Hindlimb muscle (tissue), 1 donor: ENCODE measurements at places on chromosomes 7 and 10. TPM values are rescaled to one million over a fixed set of nuclear protein-coding genes. Genes with fewer than 3 reads are reported as not detected.

The CLDN3 gene
- polyA plus RNA-seq: 0.40 TPM

The INSIG1 gene
- polyA plus RNA-seq: 21.0 TPM

DNA sequence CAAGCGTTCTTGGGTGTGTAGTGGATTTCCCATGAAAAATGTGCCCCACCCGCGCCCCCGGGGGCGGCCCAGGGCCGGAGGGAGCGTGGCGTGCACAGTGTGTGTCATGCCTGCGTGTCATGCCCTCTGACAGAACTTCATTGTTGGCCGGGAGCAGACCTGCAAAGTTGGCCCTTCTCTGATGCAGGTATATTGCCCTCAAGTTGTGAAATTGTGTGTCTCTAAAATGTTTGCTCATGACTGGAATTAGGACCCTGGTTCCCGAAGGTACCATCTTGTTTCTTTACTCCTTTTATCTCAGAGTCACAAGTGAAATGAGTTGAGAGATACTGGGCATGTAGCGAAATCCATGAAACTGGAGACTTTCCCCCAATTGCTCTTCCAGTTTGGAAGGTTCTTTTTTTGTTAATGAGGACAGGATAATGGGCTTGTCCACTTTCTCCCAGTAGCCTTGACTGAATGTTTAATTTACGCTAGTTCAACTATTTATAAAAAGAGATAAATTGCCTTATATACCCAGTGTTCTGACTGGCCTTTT lies 26.2 kb downstream of the ADK start:
- no peak for DNase-seq

The GSTO2 gene
- 1.1 TPM for polyA plus RNA-seq

GRCh38 chr10:101452176-101452575 lies 98.2 kb downstream of the BTRC start:
- DNase-seq: no peak

The DYDC1 gene
- not detected for polyA plus RNA-seq

DNA sequence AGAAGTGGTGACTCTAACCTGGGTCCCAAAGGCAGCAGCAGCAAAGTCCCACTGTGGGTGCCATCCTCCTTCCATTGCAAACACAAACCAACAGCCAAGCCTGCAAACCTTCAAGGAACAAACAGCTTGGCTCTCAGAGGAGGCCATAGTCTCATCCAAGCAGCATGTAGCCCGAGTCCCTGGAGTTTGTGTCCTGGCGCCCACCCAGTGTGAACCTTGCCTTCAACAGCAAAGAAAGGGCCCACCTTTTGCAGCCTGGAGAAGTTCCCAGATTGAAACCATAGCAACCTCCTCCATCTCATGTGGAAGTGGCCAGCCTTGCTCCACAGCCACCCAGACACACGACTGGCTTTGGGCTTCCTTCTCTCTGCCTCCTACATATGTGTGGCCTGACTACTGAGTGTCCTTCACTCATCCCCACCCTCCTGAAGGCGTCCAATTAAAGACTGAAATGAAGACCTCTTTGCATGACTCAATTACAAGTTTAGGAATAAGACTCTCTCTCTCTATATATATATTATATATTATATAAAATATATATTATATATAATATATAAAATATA lies 106.1 kb downstream of the C10orf90 start:
- DNase-seq: no peak

- DNase-seq: no peak
Observed at GRCh38 chr7:67311901-67312300, 315.3 kb downstream of the TYW1 start.

- peak; percentile 70 for DNase-seq
Observed at GRCh38 chr10:63265222-63265617, 132.1 kb downstream of the NRBF2 start.

The LRRC61 gene
- polyA plus RNA-seq: 11.3 TPM

- DNase-seq: no peak
Observed at GRCh38 chr10:72108830-72109635, 20.7 kb upstream of the SPOCK2 start.

GRCh38 chr7:69374044-69374425 lies 224.2 kb upstream of the AUTS2 start:
- no peak for DNase-seq

DNA sequence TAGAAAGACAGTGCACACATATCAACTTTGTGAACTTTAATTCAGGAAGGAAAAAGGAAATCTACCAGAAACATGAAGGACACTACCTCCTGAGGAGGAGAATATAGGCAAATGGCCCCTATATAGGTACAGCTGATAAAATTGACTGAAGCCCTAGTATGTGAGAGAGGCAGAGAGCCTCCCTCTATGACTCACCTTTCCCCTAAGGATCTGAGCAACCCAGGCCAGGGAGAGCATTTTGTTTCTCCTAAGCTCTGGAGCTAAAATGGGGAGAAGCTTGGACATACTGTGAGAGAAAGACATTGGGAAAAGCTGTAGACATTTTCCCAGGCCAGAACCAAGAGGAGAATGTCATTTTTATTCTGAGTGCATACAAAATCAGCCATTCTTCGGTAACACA lies 303.5 kb downstream of the AHR start:
- DNase-seq: no peak

GRCh38 chr7:4824120-4824775 lies 37.6 kb downstream of the PAPOLB start:
- DNase-seq: no peak

GRCh38 chr10:116766837-116767634 lies 24.7 kb upstream of the HSPA12A start:
- no peak for DNase-seq

DNA sequence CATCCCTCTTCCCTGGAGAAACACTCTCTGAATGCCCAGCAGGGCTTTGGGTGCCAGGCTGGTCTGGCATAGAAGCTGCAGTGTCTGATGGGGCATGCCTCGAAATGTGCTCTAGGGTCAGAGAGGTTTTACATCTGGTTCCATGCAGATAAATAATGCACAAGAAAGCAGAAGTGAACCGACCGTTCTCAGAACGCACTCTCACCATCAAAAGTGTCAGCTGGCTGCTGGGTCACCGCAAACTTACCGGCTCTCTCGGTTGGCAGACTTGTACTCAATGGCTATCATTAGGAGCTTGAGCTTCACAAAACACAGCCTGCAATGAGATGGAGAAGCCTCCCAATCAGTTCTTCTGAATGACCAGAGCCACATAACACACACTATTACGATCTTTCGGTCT lies 610.0 kb downstream of the KCNMA1 start:
- no peak for DNase-seq

GRCh38 chr10:47257396-47258120 lies 42.4 kb upstream of the GDF10 start:
- no peak for DNase-seq

The NPTX2 gene
- polyA plus RNA-seq: 6.9 TPM

- no peak for DNase-seq
Observed at GRCh38 chr10:128964100-128964403, 503.0 kb upstream of the MGMT start.

The ECHDC3 gene
- 9.6 TPM for polyA plus RNA-seq

GRCh38 chr7:88316456-88316855 lies 9.8 kb upstream of the STEAP4 start:
- DNase-seq: no peak

The FAM25C gene
- polyA plus RNA-seq: not detected

DNA sequence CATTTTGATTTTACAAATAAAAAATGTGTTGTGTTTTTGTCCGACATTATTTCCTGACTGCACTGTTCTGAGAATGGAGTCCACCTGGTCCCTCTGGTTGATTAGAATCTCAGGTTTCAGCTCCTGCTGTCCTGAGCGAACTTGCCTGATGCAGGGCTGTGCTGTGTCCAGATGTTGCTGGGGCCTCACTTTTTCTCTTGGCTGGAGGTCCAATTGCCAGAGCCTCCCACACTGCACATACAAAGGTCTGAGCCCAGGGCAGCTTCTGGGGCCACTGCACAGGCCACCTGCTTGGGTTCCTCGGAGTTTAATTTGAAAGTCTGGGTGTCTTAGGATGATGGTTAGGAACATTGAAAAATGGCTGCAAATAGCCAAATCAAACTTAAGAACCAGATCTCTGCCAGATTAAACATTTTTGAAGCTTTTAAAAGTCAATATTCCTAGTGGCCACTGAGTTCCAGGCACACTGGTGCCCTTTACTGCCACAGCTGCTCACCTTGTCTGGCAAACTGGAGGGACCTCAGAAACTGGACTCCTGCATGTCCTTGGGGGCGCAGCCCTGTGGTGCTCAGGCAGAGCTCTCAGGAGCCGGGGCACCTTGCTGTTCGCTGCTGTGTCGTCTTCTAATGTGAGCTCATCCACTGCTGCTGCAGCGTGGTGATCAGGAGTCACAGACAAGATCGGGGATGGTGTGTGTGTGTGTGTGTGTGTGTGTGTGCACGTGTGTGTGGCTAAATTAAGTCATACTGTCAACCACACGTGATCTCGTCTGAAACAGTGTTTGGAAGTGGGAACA lies 75.0 kb downstream of the WDR37 start:
- DNase-seq: no peak

DNA sequence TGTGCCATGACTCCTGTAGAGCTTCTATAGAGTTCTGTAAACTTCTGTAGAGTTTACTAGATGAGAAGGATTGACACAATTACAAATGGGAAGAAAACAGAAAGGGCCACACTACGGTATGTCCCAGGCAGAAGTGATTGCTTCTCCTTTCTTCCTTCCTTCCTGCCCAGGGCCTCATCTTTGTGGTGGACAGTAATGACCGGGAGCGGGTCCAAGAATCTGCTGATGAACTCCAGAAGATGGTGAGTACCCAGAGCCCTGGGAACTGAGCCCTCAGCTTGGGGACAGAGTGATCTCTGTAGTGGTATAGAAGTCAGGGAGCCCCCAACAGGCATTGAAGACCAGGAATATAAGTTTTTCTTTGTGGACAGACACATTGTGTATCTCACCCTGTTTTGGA lies 1.7 kb downstream of the ARF5 start:
- no peak for DNase-seq

The PRLHR gene
- polyA plus RNA-seq: not detected

- DNase-seq: no peak
Observed at GRCh38 chr7:158811461-158811860, 17.8 kb downstream of the ESYT2 start.

- DNase-seq: no peak
Observed at GRCh38 chr10:108901781-108902618, 1021.3 kb downstream of the XPNPEP1 start.
